ENCODE measurements at places on chromosomes 3 and 15.
A peak's percentile ranks its signal among the peaks of the same experiment; 100 is the strongest.

DNA sequence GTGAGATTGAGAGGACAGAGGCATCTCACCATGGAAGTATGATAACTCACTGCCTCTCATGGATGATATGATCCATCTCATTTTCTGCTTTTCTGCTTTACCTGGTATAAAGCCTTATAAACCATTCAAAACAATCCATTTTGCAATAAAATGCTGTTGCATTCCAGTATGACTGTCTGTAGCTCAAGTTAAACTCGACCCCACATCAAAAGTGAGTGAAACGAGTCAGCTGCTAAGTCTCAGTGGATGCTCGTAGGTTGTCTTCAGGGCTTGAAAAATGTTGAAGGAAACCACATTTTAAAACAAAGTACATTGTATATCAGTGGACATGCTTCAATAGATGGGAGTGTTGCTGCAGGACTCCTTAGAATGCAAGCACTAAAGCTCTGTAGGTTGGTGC lies 839.0 kb downstream of the TUSC7 start:
- DNase-seq: no peak
- H3K27ac ChIP-seq: no peak overlapping the region
- H3K27me3 ChIP-seq: no peaks in the 10 kb centered on the region

DNA sequence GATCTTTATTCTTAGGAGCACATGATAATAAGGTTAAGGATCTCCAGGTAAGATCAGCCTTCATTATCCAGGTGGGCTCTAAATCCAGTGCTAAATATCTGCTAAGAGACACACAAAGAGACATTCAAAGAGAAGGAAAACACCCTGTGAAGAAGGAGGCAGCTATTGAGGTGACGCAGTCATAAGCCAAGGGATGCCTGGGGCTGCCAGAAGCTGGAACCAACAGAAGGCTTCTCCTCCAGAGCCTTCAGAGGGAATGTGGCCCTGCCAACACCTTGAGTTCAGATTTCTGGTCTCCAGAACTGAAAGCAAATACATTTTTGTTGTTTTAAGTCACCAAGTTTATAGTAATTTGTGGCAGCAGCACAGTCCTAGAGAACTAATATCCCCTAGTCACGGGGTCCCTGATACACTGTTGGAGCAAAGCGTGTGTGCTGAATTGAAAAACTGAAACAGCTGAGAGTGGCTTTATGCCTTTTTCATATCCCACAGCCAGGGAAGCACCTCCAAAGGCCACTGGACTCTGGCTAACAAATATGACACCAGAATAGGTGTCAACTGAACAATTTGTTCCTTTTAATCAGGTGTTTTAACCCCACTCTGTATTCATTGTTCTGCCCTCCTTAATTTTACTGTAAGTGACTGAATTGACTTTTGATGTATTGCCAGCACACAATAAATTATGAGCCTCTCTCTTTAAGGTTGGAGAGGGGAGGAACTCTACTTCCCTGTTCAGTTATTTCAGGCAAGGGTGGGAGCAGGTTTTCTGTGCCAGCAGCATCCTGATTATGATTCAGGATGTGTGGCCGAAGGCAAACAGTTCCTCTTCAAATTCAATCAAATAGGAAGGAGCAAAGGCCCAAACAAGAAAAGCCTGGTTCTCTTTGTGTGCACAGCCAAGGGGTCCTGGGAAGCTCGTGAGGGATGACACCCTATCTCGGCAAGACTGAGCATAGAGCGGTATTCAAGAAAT lies 151.8 kb upstream of the HES1 start:
- H3K27ac ChIP-seq: no peak overlapping the region
- no peak for DNase-seq
- no peaks in the 10 kb centered on the region for H3K36me3 ChIP-seq
- H3K4me3 ChIP-seq: no peak overlapping the region
- H3K27me3 ChIP-seq: no peaks in the 10 kb centered on the region
- no peaks in the 10 kb centered on the region for H3K4me1 ChIP-seq

DNA sequence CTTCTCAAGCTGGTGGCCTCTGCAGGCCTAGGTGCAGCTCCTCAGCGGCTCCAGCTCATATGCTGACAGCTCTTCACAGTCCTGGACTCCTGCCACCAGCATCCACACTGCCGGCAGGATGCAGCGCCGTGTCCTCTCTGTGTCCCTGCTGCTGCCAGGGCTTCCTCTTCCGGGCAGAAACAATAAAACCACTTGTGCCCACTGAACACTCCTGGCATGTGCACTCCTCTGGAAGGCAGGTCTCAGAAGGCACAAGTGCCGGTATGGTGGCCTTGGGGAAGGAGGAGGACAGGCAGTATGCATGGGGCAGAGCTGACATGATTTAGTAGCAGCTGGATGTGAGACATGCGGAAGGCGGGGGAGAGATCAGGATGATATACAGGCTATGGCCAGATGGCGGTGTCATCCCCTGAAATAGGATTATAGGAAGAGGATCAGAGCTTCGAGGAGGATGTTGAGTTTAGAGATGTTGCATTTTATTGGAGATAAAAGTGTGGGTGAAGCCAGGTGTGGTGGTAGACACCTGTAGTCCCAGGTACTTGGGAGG lies 7.5 kb upstream of the MAN2A2 start:
- no peaks in the 10 kb centered on the region for H3K4me1 ChIP-seq
- DNase-seq: peak; percentile 71
- H3K27me3 ChIP-seq: no peaks in the 10 kb centered on the region

GRCh38 chr3:90015688-90016356 lies 908.4 kb downstream of the EPHA3 start:
- no peaks in the 10 kb centered on the region for H3K36me3 ChIP-seq
- no peaks in the 10 kb centered on the region for H3K4me1 ChIP-seq
- H3K4me3 ChIP-seq: no peak overlapping the region

Measured in GM23338 (cell line).